Myocyte (in vitro differentiated cells): ENCODE measurements at places on chromosomes 3 and 15.

GRCh38 chr15:62164014-62164395 is 1.1 kb downstream of the C2CD4B start:
- DNase-seq, result no peak

DNA sequence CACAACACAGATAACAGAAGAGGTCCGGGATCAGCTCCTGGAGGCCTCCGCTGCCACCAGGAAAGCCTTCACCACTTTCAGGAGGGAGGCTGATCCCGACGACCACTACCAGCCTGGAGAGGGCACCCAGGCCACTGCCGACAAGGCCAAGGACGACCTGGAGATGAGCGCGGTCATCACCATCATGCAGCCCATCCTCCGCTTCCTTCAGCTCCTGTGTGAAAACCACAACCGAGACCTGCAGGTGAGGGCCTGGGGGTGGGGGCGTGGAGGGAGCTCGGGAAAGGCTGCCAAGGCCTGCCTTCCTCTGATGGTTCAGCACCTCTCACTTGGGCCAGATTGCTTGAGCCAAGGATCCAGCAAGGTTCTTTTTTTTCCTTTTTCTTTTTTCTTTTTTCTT is 210.7 kb upstream of the BHLHE40 start:
- DNase-seq, result no peak

DNA sequence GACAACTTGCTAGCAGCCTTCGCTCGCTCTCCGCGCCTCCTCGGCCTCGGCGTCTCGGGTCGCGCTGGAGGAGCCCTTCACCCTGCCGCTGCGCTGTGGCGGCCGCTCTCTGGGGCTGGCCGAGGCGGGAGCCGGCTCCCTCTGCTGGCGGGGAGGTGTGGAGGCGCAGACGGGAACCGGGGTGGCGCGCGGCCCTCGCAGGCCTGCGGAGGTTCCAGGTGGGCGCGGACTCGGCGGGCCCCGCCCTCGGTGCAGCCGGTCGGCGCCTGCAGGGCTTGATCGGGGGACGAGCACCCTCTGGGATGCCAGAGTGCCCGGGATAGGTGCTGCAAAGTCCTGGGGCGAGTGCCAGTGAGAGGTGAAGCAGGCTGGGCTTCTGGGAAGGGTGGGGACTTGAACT is 989.9 kb downstream of the ROBO2 start:
- no peak for DNase-seq

- DNase-seq, result peak; percentile 47
Measured at GRCh38 chr3:69738315-69738714, 949 bp upstream of the MITF start.

- DNase-seq, result no peak
Measured at GRCh38 chr3:178127221-178127620, 409.0 kb upstream of the KCNMB2 start.

DNA sequence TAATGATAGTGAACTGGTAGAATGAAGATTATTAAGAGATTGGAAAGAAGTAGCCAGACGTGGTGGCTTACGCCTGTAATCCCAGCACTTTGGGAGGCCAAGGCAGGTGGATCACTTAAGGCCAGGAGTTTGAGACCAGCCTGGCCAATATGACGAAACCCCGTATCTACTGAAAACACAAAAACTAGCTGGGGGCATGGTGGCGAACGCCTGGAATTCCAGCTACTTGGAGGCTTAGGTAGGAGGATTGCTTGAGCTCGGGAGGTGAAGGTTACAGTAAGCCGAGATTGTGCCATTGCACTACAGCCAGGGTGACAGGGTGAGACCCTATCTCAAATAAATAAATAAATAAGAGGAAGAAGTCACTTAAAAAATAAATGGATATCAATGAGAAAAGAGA is 14.0 kb downstream of the USP8 start:
- no peak for DNase-seq

DNA sequence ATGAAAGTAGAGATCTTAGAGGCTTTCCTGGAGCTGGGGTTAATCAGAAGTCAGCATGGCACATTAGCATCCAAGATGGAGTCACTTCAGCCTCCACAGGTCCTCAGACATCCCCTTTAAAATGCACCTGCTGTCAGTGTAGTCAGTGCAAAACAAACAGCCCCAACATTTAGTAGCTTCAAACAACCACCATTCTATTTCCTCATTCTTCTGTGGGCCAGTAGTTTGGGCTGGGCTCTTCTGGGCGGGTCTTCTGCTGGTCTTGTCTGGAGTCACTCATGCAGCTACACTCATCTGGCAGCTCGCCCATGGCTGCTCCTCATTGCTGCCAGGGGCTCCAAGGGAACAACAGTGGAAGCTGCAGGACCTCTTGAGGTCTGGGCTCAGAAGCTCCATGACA is 99.9 kb downstream of the TLE3 start:
- DNase-seq, result peak; percentile 10

DNA sequence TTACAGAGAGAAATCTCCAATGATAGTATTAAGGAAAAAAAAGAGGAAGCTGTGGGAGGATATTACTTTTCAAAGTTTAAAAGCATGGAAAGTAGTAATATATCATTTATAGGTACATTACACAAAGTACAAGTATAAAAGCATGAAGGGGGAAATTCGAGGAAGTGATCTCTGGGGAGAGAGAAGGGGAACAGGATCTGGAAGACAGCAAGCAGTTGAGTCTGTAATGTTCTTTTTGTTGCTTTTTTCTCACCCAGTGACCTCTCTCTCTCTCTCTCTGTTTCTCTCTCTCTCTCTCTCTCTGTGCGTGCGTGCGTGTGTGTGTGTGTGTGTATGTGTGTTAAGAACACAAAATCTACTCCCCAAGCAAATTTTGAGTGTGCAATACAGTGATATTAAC is 10.2 kb downstream of the C3orf20 start:
- DNase-seq, result no peak

- DNase-seq, result no peak
Measured at GRCh38 chr3:33658621-33658990, 59.4 kb downstream of the CLASP2 start.

DNA sequence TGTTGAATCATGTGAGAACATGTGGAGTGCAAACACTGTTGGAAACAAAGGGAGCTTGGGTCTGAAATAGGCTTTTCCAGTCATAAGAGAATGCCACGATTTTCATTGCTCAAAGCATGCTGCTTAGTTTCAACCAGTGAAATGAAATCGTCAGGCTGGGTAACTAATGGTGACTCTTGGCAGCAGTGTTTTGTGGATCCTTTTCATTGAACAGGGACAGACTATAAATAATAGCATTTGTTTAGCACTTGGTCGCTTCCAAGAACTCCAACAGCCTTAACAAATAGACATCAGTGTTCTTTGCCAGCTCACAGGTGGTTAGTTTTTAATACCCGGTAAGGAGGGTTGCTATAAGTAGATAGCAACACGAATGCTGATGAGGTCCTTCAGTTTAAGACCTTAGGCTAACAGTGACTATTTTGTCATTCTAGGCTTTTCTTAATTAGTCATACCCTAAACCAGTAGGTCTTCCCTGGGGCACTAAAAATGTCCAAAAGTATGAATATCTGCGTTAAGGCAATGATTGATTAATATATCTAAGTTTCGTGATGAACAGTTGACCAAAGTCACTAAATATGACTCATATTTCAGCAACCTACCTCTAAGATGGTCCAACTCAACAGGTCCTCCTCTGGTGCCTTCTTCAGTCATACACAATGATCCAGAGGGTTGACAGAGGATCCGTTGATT is 15.8 kb downstream of the TP63 start:
- no peak for DNase-seq

DNA sequence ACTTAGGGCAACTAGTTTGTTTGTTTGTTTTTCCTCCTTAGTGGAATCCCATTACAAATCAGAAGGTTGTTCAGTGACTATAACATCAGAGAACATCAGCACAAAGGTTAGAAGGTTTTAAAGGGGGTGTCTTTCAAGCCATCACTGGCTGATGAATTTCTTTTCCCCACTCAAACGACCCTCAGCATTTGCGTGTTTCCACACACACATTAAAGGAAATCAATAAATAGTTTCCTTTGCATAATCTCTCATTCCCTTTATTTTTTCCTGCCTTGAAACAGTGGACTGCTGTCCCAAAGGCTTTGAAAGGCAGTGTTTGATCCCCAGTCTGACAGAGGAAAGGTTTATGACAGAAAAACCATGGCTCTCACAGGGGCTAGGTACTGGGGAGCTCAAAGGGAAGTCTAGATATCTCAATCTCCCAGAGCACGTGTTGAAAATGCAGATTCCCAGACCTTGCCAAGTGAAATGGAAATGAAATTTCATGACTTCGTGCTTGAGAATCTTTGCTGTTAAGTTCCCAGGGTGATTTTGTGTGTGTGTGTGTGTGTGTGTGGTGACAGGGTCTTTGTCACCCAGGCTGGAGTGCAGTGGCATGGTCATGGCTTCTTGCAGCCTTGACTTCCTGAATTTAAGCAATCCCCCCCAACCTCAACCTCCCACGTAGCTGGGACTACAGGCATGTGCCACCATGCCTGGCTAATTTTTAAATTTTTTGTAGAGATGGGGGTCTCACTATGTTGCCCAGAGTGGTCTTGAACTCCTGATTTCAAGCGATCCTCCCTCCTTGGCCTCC is 2.2 kb upstream of the INTS14 start:
- DNase-seq, result no peak

DNA sequence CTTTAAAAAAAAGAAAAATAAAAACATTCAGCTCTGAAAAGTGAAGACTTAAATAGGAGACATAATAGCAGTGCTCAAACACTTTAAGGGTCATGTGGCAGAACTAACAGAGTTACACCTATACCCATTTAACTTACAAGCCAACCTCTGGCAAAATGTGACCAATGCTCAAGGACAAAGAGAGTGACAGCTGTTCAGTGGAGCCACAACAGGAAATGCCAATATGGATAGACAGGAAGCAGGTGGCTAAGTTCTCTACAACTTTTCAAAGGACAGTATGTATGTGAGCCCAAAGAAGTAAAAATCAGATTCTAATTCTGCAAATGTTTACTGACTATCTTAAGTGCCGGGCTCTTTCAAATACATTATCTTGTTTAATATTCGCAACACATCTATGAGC is 3.4 kb downstream of the TMCC1 start:
- DNase-seq, result peak; percentile 88

GRCh38 chr3:10459954-10460754 is 45.2 kb downstream of the ATP2B2 start:
- peak; percentile 91 for DNase-seq

DNA sequence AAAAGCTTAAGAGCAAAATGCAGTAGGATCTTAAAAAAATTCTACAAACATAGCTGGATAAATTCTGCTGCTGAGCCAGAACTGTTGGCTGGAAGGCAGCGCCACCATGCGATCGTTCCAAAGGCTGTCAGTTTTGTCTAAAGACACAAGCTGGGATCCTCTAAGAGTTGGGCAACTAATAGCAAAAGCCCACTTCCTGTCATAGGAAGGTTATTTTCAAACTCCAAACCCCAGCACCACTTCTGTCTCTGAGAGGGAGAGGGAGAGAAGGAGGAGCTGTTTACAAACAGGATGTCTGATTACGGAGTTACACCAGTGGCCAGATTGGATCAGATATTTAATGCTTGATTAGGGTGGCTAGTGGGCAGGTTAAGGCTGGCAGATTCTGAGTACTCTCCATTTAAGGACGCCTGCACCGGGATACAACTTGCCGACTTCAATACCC is 44.0 kb downstream of the EIF4E3 start:
- peak; percentile 72 for DNase-seq

GRCh38 chr3:52087731-52088130 is 31.4 kb upstream of the DUSP7 start:
- no peak for DNase-seq
